ENCODE measurements at places on chromosomes 5 and 9. TPM values are rescaled to one million over a fixed set of nuclear protein-coding genes. Genes with fewer than 3 reads are reported as not detected.
A peak's percentile ranks its signal among the peaks of the same experiment; 100 is the strongest.

- H3K27me3 ChIP-seq, result no peaks in the 10 kb centered on the region
- no peak for DNase-seq
- no peak overlapping the region for H3K27ac ChIP-seq
- no peaks in the 10 kb centered on the region for H3K4me1 ChIP-seq
- H3K4me3 ChIP-seq, result no peak overlapping the region
Measured at GRCh38 chr9:101639311-101639710, 44.5 kb upstream of the PPP3R2 start.

- no peaks in the 10 kb centered on the region for H3K27me3 ChIP-seq
- H3K4me1 ChIP-seq, result no peaks in the 10 kb centered on the region
- no peak for DNase-seq
Measured at GRCh38 chr9:102519423-102519822, 475.7 kb upstream of the CYLC2 start.

- DNase-seq, result no peak
- no peaks in the 10 kb centered on the region for H3K36me3 ChIP-seq
- no peaks in the 10 kb centered on the region for H3K27me3 ChIP-seq
- H3K4me3 ChIP-seq, result no peak overlapping the region
- H3K4me1 ChIP-seq, result no peaks in the 10 kb centered on the region
Measured at GRCh38 chr5:134614450-134615085, 18.1 kb downstream of the SAR1B start.

- DNase-seq, result no peak
- H3K36me3 ChIP-seq, result no peaks in the 10 kb centered on the region
- peak overlapping the region; percentile 12 for H3K27ac ChIP-seq
- peaks cover 2% of the 10 kb centered on the region for H3K27me3 ChIP-seq
- H3K4me3 ChIP-seq, result no peak overlapping the region
Measured at GRCh38 chr5:108003178-108003577, 332.4 kb upstream of the EFNA5 start.

GRCh38 chr5:37661951-37662350 is 177.9 kb downstream of the GDNF start:
- no peak overlapping the region for H3K27ac ChIP-seq
- peaks cover 2% of the 10 kb centered on the region for H3K27me3 ChIP-seq
- no peak for DNase-seq
- no peak overlapping the region for H3K4me3 ChIP-seq
- no peaks in the 10 kb centered on the region for H3K4me1 ChIP-seq
- no peaks in the 10 kb centered on the region for H3K36me3 ChIP-seq

GRCh38 chr5:124824637-124825158 is 78.3 kb upstream of the ZNF608 start:
- no peaks in the 10 kb centered on the region for H3K36me3 ChIP-seq
- no peak for DNase-seq
- no peaks in the 10 kb centered on the region for H3K27me3 ChIP-seq
- H3K27ac ChIP-seq, result no peak overlapping the region

DNA sequence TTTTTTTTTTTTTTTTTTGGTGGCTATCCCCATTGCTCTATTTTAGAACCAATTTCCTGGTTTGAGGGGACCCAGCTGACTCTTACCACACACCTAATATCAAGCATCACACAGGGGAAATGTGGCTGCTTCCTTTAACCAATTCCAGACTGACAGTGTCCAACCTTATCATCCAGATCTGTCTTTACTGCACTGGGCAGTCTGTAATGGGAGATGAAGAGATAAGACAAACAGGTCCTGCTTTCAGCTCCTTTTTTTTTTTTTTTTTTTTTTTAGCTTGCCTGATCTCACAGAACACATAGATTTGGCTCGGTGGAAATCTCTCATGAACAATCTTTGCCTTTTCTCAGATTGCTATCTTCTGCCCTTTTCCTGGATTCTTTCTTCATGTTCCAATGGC is 198.8 kb upstream of the TYRP1 start:
- no peaks in the 10 kb centered on the region for H3K4me1 ChIP-seq
- H3K4me3 ChIP-seq, result no peak overlapping the region
- no peak for DNase-seq
- H3K27ac ChIP-seq, result no peak overlapping the region

PKD2L2 gene
- total RNA-seq, result not detected

SNCB gene
- 3.7 TPM for total RNA-seq

CDKN2B gene
- total RNA-seq, result 0.93 TPM

NEUROG1 gene
- total RNA-seq, result 222 TPM

QRFP gene
- total RNA-seq, result not detected
